Dermis blood vessel endothelial cell (primary cell): ENCODE measurements at places on chromosomes 16 and 17. TPM values are rescaled to one million over a fixed set of nuclear protein-coding genes. Genes with fewer than 3 reads are reported as not detected.

TPSG1 gene
- total RNA-seq: not detected in 2 replicates

MARVELD3 gene
- not detected in 2 replicates for total RNA-seq

CCL1 gene
- total RNA-seq: not detected in 2 replicates

CDH8 gene
- not detected in 2 replicates for total RNA-seq

RASD1 gene
- 6.3 and 12.8 TPM in 2 replicates for total RNA-seq

KRT20 gene
- total RNA-seq: not detected in 2 replicates

NTN3 gene
- not detected in 2 replicates for total RNA-seq

C16orf96 gene
- total RNA-seq: not detected in 2 replicates

HS3ST3A1 gene
- 0.05 and 0.17 TPM in 2 replicates for total RNA-seq

NACA2 gene
- total RNA-seq: not detected in 2 replicates

MYH13 gene
- not detected in 2 replicates for total RNA-seq

KLHDC4 gene
- 28.2 and 36.4 TPM in 2 replicates for total RNA-seq

GGT6 gene
- not detected in 2 replicates for total RNA-seq

PRSS8 gene
- total RNA-seq: not detected in 2 replicates

KRT39 gene
- total RNA-seq: not detected in 2 replicates

FBXO39 gene
- total RNA-seq: 3.7 and 4.3 TPM in 2 replicates

RNF40 gene
- total RNA-seq: 64.5 and 100 TPM in 2 replicates

CD300LB gene
- total RNA-seq: not detected in 2 replicates

CA5A gene
- not detected in 2 replicates for total RNA-seq

NECAB2 gene
- not detected in 2 replicates for total RNA-seq

KRTAP4-4 gene
- not detected in 2 replicates for total RNA-seq

MYH11 gene
- total RNA-seq: 0.05 TPM in 1 of 2 replicates, not detected in the other

SRCIN1 gene
- total RNA-seq: under 0.01 and 0.14 TPM in 2 replicates

IRX3 gene
- 0.88 and 1.0 TPM in 2 replicates for total RNA-seq

SEZ6L2 gene
- 0.68 and 2.2 TPM in 2 replicates for total RNA-seq

DRC3 gene
- 1.5 and 2.5 TPM in 2 replicates for total RNA-seq

PAQR4 gene
- 9.4 and 12.8 TPM in 2 replicates for total RNA-seq

NPIPB13 gene
- total RNA-seq: 1.1 and 4.3 TPM in 2 replicates

ZNF287 gene
- 1.8 and 1.9 TPM in 2 replicates for total RNA-seq

NEUROD2 gene
- total RNA-seq: not detected in 2 replicates

KRT31 gene
- not detected in 2 replicates for total RNA-seq

COX10 gene
- 14.1 and 21.1 TPM in 2 replicates for total RNA-seq

GDPD3 gene
- total RNA-seq: 1.1 and 2.2 TPM in 2 replicates

SLC35G6 gene
- total RNA-seq: not detected in 2 replicates

CHRNE gene
- 0.85 and 3.6 TPM in 2 replicates for total RNA-seq

GLTPD2 gene
- not detected in 2 replicates for total RNA-seq

ABCC3 gene
- 1.3 and 2.7 TPM in 2 replicates for total RNA-seq

PRAC1 gene
- not detected in 2 replicates for total RNA-seq

TBC1D3C gene
- total RNA-seq: 0.56 TPM in 1 of 2 replicates, not detected in the other

ZG16 gene
- not detected in 2 replicates for total RNA-seq

LPCAT2 gene
- total RNA-seq: 23.9 and 37.6 TPM in 2 replicates

USP36 gene
- 22.8 and 24.7 TPM in 2 replicates for total RNA-seq
